ENCODE measurements at places on chromosomes 11 and 22. TPM values are rescaled to one million over a fixed set of nuclear protein-coding genes. Genes with fewer than 3 reads are reported as not detected.

DNA sequence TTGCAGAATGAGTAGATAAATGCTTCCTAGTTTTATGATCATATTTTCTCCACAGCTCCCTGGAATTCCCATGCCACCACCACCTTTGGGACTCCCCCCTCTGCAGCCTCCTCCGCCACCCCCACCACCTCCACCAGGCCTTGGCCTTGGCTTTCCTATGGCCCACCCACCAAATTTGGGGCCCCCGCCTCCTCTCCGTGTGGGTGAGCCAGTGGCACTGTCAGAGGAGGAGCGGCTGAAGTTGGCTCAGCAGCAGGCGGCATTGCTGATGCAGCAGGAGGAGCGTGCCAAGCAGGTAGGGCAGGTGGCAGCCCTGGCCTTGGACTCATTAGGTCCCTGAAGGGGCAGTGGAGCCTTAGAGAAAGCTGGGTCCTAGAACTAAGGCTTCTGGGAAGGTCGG is 2.9 kb downstream of the SF3B2 start:
- DNase-seq = no peak

GRCh38 chr22:46147061-46147460 is 3.3 kb upstream of the PPARA start:
- DNase-seq = no peak

- no peak for DNase-seq
These were observed 21.9 kb downstream of the DRICH1 start for GRCh38 chr22:23609983-23610781.

DNA sequence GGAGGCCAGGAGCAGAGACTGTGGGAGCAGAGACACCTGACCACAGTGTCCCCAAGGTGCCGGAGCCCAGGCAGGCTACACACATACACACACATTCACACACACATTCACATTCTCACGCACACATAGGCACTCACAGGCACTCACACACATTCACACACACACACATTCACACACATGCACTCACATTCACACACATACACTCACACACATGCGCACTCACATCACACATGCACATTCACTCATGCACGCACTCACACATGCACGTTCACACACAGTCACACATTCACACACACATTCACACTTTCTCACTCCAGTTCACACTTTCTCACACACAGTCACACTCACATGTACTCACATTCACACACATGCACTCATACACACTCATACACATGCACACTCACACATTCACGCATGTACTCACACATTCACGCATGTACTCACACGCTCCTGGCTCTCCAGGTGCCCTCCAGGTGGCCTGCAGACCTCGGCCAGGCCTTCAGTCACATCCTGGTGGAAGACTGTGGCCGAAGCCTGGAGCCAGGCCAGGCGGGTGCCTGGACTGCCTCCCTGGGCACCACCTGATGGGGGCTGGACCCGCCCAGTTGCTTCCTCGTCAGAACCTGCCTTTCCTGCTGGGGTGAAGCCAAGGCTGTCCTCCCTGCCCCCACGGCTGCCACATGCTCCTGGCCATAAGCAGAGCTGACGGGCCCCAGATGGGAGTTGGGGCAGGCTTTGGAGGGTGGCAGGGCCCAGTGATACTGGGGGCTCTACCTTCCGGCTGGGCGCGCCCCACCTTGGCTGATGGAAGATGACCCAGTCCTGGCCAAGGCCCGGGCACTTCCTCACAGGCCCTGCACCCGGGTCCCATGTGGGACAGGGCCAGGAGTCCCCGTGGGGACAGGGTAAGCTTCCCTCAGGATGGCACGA is 89.5 kb downstream of the WNT7B start:
- no peak for DNase-seq

- no peak for DNase-seq
These were observed 51.1 kb downstream of the CLMP start for GRCh38 chr11:123143921-123144320.

GRCh38 chr22:39356464-39356863 is 6.7 kb downstream of the SYNGR1 start:
- no peak for DNase-seq

The MSANTD4 gene
- polyA plus RNA-seq = 37.7 TPM

GRCh38 chr22:45638834-45639746 is 32.5 kb upstream of the ATXN10 start:
- no peak for DNase-seq

The FAM180B gene
- polyA plus RNA-seq = 0.33 TPM

DNA sequence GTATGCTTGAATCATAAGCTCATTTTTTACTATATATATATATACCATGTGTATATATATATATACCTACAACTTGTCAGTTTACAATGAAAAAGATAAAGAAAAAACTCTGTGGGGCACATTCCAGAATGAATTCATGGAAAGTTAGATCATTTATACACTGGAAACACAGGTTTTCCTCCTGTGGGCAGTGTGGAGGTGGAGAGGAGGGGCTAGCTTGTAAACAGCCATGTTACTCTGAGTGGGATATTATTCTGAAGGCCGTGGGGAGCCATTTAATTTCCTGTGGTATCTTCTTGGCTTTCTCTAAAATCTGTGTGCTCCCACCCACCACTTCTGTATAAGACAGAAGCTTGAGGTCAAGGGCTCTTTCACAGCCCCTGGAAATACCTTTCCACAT is 273.4 kb upstream of the MTNR1B start:
- DNase-seq = no peak

The INS gene
- not detected for polyA plus RNA-seq

- no peak for DNase-seq
These were observed 15.6 kb downstream of the PANX1 start for GRCh38 chr11:94144216-94144615.
